H7 (cell line): ENCODE measurements at places on chromosomes 1 and 21. TPM values are rescaled to one million over a fixed set of nuclear protein-coding genes. Genes with fewer than 3 reads are reported as not detected.

GRCh38 chr21:26759731-26760130, 85.5 kb downstream of the ADAMTS1 start:
- DNase-seq, result no peak

GRCh38 chr1:159827549-159827948, 876 bp downstream of the SLAMF8 start:
- no peak for DNase-seq

GRCh38 chr1:247411621-247412327, 4.2 kb upstream of the NLRP3 start:
- no peak for DNase-seq

DNA sequence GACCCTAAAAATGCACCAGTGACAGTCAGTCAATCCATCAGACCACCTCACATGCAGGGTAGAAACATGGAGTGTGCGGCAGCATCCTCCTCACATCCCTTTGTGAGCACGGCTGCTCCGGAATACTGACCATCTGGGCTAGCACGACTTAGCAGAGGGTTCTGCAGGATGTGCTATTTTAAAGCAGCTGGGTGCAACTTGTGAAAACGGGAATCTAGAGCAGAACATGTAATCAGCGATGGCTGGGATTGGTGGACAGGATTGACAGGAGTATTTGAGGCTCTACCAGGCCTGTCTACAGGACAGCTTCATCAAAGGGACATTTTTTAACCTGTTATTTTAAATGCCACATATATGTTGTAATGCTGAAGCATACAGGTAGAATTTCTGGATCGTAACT, 16.8 kb upstream of the PLEKHM2 start:
- DNase-seq, result no peak

GRCh38 chr1:160708118-160708517, 3.5 kb downstream of the CD48 start:
- DNase-seq, result no peak

TMEM240 gene
- total RNA-seq, result 13.6 and 14.3 TPM in 2 replicates

AUNIP gene
- total RNA-seq, result 38.9 and 42.2 TPM in 2 replicates

TMEM82 gene
- 1.00 and 2.2 TPM in 2 replicates for total RNA-seq
